ENCODE measurements at places on chromosomes 2 and 18.

- no peak for DNase-seq
These were observed 82.1 kb upstream of the TANK start for GRCh38 chr2:161078211-161078539.

DNA sequence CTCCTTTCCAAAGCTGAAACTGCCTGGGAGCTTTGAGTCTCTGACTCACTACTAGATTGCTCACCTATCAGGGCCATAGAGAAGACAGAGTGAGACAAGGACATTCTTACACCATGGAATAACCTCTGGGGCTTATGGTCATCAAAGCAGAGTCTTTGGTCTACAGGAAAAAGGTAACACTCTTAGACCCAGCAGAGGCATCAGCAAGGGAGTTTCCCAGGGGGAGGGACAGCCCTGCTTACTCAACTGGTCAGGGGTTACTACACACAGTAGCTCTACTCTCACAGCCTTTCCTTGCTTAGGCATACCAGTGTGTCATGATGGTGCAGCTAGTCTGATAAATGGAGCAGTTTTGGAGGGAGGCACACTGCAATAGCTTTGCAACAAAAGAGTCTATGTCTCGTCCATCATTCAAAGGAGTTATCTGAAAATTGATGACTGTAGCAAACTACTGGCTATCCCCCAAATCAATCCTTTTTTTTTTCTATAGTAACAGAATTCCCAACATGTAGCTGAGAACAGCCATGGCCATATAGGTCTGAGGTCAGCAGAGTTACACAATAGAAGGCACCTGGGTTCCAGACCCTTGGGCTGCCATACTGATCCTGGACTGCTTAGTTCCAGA lies 22.4 kb upstream of the CD28 start:
- DNase-seq: peak; percentile 84

- DNase-seq: no peak
These were observed 30.6 kb upstream of the PXDN start for GRCh38 chr2:1774929-1775328.

DNA sequence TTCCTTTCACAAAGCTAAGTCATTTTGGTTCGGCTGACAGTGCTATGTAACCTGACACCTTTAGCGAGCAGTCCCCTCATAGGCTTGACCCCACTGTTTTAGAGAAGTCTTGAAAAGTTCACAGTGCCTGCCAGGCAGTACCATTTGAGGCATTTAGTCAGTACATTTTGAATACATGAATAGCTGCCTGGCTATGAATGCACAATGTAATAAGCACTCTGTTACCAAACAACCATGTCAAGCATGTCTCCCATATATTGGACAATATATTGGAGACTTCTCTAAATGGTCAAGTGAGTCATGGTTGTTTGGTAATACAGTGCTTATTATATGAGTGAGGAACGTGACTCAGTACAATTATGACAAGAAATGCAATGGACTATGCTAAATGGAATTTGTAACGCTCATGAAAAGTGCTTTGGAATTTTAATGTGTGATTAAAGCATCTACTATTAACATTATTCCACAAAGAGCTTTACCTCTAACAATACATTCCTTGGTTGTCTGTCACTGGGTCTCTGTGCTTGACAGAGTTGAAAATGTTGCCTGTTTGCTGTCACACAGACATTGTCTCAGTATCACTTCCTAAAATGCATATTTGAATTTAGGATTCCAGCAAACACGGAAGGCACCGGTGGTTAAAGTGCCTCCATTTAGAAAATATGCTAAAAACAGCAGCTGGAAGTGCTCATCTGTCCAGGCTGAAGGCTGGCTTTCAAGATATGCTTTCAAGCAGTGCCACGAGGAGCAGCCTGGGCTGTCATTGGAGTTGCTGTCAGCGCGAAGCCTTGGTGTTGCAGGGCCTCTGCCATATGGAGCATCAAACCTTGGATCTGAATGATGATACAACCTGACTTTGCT lies 458.6 kb downstream of the FBXO15 start:
- peak; percentile 41 for DNase-seq

DNA sequence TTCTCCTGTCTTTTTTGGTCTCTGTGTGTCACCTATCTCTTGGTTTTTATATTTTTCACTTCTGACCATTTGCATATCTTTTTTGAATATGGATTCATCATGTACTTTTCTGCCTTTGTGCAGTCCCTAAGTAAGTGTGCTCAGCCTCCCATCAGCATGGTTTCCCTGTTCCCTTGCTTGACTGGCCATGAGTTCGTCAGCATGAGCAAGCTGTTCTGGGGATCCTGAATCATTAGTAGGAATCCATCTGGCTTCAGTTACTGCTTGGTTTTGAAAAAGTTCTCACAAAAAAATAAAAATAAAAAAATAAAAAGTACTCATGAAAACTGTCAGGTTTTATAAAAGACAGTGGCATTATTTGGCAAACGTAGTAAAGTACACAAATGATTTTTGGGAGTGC lies 144.1 kb downstream of the NCOA1 start:
- DNase-seq: no peak

- peak; percentile 75 for DNase-seq
These were observed 108.1 kb downstream of the ARHGEF33 start for GRCh38 chr2:38997781-38998180.

- peak; percentile 53 for DNase-seq
These were observed 1.2 kb upstream of the TNS1 start for GRCh38 chr2:218003981-218004419.

DNA sequence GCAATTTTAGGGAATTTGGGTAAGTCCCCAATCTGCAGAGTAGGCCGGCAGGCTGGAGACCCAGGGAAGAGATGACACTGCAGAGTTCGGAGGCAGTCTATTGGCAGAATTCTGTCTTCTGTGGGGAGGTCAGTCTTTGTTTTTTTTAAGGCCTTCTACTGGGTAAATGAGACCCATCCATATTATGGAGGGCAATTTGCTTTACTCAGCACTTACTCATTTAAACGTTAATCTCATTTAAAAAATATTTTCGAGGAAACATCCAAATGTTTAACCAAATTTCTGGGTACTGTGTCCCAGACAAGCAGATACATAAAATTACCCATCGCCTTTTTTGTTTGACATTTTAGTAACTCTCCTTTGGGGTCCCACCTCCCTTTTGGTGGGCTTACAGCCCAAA lies 139.5 kb downstream of the IRS1 start:
- no peak for DNase-seq

DNA sequence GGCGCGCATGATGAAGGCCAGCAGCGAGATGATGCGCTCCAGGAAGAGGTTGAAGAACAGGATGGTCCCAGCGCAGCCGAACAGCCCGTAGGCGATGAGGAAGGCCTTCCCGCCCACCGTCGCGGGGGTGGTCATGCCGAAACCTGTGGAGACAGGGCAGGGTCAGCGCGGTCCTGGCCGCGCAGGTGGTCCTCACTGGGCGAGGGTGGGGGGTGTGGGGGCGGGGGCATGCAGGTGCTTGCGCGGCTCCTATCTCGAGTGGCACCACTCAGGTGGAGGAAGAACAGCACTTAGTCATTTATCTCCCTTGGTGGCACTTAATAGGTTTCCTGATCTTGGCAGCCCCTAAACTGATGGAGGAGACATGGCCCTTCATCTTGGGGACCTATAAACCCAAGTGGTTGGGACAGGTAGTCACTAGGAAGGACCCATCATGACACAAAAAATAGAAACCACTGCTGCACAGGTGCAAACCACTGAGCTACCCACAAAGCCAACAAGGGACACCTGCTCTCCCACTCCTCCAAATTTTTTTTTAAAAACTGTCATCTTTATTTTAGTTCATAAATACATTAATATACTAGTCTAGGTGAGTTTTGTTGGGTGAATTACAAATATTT lies 118.8 kb downstream of the MSH2 start:
- no peak for DNase-seq

- DNase-seq: no peak
These were observed at the start of gene SULT1C3 for GRCh38 chr2:108239786-108240185. Gene SULT1C3 (plus strand): TSS chr2:108239968. CDS start chr2:108247195, 7,227 bp downstream.

DNA sequence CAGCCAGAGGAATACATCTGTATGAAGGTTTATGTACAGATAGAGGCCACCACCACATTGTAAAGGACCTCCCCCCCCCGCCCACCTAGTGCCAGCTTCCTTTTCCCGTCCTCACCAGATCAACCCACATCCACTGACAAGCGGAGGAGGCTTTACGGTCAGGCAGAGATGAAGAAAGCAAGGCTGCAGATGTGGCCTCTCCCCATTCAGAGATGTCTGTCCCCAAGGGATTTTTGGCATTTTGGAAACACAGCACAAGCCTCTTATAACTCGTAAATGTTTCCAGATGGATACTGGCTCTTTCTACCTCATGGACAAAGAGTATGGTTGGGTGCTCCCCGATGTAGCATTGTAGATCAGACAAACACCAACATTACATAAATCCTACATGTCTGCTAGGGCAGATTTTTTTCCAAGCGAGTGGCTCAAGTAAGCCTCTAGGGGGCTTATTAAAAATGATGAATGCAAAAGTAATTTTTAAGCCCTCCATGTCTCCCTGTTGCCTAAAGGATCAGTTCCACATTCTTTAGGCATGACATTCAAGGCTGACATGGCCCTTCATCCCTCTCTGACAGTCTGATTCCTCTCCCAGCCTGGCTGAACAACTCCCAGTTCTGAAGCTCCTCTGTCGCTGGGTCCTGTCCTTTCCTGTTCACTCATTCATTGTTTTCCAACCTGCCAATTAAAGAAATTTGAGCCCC lies 11.7 kb downstream of the VIT start:
- peak; percentile 84 for DNase-seq

DNA sequence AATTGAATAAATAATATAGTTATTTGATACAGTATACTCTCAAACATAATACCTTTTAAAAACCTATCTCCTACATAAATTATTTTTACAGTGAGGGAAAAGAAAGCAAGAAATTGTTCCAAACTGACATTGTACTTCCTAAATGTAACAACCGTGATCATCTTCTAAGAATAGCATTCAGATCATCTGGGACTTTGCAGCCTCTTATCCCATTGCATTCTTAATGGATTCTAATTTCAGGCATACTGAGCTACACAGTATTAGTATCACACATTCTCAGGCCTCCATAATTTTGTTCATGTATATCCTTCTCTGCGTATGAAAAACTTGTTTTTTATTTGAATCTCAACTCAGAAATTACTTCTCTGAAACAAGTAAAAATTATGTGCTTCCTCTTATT lies 1134.7 kb upstream of the CDH2 start:
- DNase-seq: no peak

DNA sequence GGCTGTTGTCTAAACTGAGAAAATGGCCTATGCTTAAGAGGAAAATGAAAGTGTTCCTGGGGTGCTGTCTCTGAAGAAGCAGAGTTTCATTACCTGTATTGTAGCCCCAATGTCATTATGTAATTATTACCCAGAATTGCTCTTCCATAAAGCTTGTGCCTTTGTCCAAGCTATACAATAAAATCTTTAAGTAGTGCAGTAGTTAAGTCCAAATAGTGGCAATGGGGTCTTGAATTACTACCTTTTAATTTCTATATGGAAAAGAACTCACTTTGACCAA lies 13.8 kb upstream of the ALLC start:
- no peak for DNase-seq

DNA sequence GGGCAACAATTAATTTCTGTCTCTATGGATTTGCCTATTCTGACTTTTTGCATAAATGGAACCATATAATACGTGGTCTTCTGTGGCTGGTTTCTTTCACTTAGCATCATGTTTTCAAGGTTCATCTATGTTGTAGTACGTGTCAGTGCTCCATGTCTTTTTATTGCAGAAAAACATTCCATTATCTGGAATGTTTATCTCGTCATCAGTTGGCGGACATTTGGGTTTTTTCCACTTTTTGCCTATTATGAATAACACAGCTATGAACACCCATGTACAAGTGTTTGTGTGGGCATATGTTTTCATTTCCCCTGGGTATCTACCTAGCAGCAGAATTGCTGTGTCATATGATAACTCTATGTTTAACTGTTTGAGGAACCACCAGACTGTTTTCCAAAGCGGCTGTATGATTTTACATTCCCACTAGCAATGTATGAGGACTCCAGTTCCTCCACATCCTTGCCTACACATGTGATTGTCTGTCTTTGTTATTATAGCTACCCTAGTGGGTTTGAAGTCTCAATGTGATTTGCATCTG lies 49.9 kb downstream of the MYO7B start:
- DNase-seq: no peak

DNA sequence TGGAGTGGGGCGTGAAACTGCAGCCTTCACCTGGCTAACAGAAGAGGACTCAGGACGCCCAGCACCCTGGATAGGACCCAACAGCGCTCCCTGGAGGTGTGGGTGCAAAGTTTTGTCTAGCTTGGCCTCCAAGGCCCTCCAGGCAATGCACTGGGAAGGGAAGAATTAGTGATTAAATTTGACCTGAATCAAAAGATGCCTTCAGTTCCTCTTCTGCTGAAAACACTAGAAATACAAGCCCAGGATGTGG lies 779 bp upstream of the TRIB2 start:
- DNase-seq: peak; percentile 71

DNA sequence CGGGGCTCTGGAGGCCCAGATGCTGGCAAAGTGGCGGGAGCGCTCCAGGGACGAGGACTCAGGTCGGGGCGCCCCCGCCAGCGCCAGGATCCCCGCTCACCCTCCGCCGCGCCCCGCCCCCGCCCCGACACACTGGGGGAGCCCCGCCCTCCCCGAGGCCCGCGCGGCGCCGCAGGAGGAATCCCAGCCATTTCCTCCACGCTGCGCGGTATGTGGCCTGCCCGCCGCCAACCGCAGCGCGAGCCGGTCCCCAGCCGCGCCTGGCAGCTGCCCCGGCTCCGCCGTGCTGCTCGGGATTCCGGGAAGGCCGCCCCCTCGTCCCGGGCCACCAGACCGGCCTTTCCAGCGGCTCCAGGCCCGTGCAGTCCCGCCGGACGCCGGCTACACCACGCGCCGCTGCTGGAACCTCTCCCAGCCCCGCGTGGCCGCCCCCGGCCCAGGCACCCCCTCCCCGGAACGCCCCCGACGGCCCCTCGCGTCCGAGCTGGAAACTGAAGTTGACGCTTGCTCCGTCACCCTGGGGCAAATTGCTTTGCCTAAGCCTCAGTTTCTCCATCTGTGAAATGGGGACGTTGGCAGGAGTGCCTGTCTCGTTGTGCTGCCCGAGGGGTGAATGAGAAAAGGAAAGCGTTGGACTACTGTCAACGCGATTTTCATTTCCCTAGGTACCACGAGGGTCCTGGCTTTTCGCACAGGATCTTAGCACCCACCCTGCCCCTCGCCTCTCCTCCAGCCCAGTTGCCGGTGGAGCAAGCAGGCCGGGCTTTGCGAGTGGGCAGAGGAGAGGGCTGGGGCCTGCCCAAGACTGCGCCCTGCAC lies 53.6 kb downstream of the PKDCC start:
- no peak for DNase-seq

- DNase-seq: no peak
These were observed 48.5 kb downstream of the CDK15 start for GRCh38 chr2:201854841-201855240.

- no peak for DNase-seq
These were observed 123.4 kb downstream of the MTCL1 start for GRCh38 chr18:8828798-8829197.

- no peak for DNase-seq
These were observed 126.9 kb downstream of the PRKRA start for GRCh38 chr2:178324077-178324476.

GRCh38 chr2:36013064-36013463 lies 342.5 kb upstream of the CRIM1 start:
- no peak for DNase-seq

- DNase-seq: no peak
These were observed 72.9 kb downstream of the ZBTB7C start for GRCh38 chr18:48336332-48336731.
